ENCODE measurements at places on chromosomes 12 and 14.

GRCh38 chr12:8566525-8566924 is 25.8 kb upstream of the CLEC4E start:
- no peak for DNase-seq

- no peak for DNase-seq
These were observed 382.0 kb downstream of the GXYLT1 start for GRCh38 chr12:41762691-41763090.

DNA sequence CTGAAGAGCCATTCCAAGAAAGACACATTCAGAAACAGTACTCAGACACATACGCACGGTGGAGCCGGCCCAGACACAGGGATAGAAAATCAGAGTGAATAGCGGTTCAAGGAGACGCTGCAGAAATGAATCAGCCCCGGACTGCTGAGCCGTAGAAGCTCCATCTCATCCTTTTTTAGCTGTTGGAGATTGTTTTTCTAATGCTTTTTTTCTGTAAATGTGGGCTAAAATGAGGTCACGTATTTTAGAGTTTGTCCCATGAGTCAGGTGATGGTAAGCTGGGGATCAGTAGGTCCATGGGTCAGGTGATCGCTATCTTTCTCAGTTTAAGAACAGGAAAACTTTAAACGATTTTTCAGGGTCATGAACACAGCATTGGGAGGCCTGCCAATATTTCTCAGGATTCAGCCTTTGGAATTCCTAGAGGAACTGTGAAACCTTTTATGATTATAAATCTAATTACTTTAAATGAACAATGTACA is 202.4 kb downstream of the ITPR2 start:
- peak; percentile 41 for DNase-seq

GRCh38 chr12:112349431-112349830 is 32.8 kb downstream of the HECTD4 start:
- DNase-seq, result no peak

GRCh38 chr12:37672655-37673260 is 643.8 kb upstream of the ALG10B start:
- no peak for DNase-seq

DNA sequence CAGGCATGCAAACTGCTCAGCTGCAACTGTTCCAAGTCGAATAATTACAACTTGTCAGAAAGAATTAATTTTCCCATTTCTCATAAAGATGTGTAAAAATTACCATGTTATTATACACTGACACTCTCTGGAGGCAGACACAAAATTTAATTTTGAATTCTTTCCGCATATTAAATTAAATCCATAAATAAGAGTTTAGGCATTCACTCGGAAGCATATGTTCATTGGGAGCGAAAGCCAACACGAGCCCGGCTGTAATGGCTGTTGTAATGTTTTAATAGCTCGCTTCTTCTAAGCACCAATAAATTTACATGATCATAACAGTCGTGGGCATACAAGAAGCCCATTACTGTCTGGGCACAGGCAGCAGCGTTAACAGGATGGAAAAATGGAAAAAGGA is 189.6 kb upstream of the SOX5 start:
- no peak for DNase-seq

DNA sequence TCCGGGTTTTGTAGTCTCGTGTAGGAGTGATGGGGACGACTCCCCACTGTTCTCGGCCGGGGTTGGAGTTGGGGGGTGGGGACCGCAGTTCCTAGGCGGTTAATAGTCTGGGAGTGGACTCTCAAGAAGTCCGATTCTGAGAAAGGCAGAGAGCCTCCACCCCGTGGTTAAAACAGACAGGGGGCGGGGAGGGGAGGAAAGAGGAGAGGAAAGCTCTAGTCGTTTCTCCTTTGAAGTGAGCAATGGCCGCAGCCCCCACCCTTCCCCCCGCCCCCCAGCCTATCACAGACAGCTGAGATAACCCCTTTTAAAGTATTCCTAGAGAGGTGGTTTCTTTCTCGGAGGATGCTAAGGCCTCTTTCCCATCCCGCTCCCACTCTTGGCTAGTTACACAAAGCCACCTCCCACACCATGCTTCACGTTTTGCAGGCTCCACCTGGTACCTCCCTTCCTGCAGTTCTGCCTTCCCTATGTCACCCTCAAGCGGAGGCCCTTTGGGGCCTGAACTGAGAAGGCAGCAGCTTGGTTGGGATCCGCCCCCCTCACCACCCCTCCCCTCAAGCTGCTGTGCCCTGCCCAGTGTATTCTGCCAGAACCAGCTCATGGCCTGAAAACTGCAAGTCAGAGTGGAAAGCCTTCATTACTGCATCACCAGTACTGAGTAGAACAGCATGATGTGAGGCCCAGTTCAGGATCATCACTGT is 853 bp downstream of the USP5 start:
- peak; percentile 66 for DNase-seq

GRCh38 chr12:57534991-57535543 is 11.9 kb downstream of the DCTN2 start:
- DNase-seq, result no peak

DNA sequence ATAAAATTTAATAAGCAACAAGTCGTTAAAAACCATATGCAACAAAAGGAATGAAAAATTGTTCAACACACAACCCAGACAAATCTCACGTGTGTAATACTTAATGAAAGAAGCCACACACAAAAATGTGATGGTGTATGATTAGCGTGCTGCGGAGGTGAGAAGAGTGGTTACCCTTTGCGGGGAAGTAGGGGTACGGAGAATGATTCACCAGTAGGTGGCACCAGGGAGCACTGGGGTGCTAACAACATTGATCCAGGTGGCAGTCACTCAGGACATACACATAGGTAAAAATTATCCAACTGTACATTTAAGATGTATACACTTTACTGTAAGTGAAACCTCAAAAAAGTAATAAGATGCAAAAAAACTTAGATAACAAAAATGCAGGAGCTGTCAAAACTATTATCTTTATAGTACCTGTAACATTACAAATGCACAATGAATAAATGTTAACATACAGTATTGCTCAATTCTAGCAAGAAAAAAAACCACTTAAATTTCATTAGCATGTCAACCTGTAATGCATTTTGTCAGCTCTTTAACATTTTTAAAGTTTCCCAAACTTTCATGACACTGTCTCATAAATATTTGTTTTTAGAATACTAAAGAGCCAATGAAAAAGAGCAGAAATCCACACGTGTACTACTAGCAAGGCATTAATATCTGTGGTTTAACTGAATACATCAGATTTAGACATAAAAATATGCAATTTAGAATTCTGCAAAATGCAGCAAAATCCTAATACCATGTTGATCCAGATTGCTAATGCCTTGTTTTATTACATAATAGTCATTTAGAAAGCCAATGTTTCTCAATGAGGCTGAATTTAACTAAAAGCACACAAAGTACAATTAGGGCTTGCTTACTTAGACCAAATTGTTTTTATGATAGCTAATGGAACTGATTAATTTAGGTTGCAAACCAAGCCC is 46.7 kb downstream of the TMCC3 start:
- DNase-seq, result no peak

Data from right hindlimb (tissue), 1 donor.